ENCODE measurements at places on chromosomes 7 and 10.
A peak's percentile ranks its signal among the peaks of the same experiment; 100 is the strongest.

GRCh38 chr7:143454091-143454680, 10.9 kb downstream of the TAS2R60 start:
- no peak for DNase-seq

DNA sequence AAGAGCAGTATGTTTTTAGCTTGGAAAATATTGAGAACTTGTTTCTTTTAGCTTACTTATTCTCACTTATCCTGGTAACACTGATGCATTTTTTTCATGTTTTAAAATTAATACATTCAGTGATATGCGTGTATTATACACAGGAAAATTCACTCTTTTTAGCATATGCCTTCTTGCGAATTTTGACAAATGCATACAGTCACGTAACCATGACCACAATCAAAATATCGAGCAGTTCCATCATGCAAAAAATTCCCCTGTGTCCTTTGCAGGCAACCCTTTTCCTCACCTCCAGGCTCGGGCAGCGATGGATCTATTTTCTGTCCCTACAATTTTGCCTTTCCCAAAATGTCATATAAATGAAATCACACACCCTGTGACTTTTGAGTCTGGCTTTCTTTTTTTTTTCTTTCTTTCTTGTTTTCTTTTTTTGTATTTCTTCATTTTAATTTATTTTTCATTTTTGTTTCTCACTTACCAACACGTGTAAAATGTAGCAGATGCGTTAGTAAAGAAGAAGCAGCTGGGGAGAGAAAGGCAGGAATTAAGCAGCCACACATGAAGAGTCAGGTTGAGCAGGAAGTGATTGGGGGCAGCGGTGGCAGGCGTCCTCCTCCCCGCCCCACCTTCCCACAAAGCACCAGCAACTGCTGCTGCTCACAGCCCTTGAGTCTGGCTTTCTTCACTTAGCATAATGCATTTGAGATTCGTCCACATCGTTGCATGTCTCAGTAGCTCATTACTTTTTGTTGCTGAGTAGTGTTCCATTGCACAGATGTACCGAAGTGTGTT, 29.9 kb downstream of the ADRB1 start:
- DNase-seq, result no peak

GRCh38 chr10:101290881-101291280, 61.6 kb upstream of the LBX1 start:
- DNase-seq, result no peak

DNA sequence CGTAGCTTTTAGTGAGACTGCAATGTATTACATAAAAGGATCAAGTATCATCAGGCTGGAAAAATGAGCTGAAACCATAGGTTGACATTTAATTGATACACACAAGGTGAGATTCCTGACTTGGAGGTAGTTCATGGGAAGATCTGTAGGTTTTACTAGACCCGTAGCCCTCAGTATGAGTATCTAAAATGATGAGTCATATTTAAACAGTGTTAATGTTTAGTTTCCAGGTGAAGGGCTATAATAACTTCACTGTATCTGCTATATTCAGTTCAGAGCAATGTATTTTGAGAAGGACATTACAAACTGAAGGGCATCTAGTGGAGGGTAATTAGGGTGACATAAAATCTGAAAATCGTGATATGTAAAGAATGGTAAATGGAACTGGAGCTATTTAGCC, 35.0 kb downstream of the ENTPD1 start:
- no peak for DNase-seq

DNA sequence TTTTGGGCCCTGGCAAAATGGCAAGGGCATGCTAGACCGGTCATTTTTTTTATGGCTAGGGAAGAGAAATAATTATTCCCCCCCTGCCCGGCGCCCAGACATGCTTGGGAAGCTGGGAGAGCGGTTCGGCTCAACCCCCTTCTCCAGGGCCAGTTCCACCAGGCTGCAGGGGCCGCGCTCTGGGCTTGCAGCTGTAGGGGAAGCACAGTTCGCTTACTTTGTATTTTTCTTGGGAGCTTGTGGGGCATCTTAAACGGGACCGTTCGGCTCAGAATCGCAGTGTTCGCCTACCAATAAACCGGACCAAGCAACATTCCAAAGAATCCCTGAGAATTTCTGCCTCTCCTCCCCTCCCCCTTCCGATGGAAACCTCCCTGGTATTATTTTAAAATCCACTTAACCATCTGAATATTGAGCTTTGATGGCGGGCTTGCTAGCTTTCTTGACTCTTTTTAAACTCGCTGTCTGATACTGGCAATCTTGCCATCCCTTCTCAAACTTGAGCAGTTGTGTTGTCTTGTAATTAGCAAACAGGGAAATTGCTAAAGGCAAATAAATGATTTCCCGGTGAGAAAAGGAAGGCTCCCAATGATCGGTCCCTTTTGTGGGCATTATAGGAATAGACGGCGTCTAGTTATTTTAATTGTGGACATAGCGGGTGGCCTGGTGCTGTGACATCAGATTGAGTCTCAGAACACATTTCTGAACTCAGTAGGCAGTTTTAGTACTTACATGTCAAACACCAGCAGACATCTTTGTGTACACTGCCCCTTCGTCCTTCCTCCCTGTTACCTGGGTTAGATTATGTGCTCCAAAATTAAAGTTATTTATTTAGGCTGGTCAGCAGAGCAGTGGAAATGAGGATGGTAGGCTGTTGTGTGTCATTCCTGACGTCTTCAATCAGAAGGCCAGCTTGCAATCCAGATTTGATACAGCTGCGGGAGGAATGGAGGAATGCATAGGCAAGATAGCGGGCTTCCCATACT, 3.4 kb downstream of the TCF7L2 start:
- peak; percentile 40 for DNase-seq

- no peak for DNase-seq
These were observed 5.8 kb downstream of the ANTXRL start for GRCh38 chr10:46292573-46293023.

- no peak for DNase-seq
These were observed 107.1 kb downstream of the TEX36 start for GRCh38 chr10:125575843-125576242.

GRCh38 chr7:134034652-134035051, 92.5 kb upstream of the LRGUK start:
- no peak for DNase-seq

GRCh38 chr7:133434246-133434865, 181.5 kb downstream of the EXOC4 start:
- peak; percentile 17 for DNase-seq
